H7 (cell line): ENCODE measurements at places on chromosomes 4 and X. TPM values are rescaled to one million over a fixed set of nuclear protein-coding genes. Genes with fewer than 3 reads are reported as not detected.
A peak's percentile ranks its signal among the peaks of the same experiment; 100 is the strongest.

The CLGN gene
- total RNA-seq: 5.0 and 6.7 TPM in 2 replicates

DNA sequence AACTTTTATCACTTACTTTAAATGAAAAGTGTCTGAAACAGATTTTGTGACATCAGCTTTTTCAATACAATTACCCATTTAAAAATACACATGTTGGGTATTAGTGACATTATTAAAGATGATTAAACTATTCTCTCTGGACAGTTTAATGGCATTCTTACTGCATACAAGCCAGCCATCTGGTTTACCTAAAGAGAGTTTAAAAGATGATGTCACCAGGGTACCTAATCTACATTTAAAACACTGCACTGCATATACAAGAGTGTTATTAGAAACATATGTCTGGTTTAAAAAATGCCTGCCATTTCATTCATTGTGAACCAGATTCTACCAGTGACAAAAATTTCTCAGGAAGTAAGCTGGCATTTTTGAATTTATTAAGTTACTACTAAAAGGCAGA lies 919.1 kb downstream of the ADGRL3 start:
- no peak for DNase-seq

DNA sequence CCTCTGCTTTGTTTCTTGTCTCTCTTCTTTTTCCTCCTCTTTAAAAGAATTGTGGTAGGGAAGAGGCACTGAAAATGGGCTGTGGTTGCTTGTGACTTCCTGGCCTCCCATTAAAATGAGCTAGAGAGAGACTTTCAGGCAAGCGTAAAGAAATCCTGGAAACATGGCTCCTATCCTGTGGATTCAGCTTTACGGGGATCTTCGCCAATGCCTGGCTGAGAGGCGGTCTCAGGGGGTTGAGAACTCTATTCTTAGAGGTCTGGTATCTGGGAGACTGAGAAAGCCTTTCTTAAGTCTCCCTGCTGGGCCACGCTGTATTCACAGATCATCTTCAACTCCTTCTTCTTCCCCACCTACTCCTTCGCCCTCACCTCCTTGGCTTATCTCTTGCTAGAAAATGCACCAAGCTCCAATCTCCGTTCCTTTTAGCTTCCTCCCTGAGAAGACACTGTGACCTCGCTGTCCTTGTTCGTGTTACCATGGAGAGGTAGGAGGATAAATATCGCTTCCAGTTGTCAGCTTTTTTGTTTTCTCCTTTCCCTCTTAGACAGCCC lies 542 bp upstream of the KLF8 start:
- DNase-seq: peak; percentile 12

The ASB9 gene
- total RNA-seq: 2.7 and 2.9 TPM in 2 replicates
